Stimulated activated CD4-positive, alpha-beta T cell treated with anti-CD3 and anti-CD28 coated beads, Interleukin-4, amount 100 ng/mL, for 48 hours (primary cell): ENCODE measurements at places on chromosomes 1 and 21.

DNA sequence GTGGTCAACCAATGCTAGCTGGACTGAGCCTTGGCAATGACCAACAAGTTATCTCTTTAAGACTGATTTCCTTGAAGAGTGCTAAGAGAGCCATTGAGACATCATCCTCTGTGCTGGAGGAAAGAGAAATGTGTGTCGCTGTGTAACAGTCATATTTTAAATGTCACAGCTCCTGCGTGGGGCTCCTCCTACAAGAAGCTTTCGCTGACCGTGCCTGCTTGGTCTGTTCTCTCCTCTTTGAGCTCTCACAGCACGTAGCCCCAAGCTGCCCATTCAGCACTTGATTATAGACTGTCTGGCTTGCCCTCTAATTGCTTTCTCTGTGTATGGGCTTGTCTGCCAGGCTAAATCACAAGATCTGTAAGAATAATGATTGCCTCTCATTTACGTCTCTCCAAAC, 221.3 kb downstream of the FOXD2 start:
- no peak for DNase-seq

DNA sequence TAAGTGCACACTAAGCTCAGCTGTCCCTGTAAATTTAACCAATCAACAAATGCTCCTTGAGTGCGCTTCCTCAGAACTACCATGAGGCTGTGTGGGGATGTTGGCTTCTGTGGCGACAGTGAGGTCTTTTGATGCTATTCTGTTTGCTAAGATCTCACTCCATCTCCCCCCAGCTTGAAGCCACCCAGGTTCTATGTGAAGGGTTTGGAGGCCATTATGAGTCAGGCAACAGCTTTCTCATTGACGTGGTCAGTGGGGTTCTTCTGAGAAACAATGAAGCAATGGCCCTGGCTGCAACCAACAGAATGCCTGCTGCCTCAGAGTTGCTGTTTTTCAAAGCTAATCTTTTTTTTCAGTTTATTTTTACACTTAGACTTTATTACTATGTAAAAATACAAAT, 205.5 kb downstream of the PTBP2 start:
- no peak for DNase-seq

DNA sequence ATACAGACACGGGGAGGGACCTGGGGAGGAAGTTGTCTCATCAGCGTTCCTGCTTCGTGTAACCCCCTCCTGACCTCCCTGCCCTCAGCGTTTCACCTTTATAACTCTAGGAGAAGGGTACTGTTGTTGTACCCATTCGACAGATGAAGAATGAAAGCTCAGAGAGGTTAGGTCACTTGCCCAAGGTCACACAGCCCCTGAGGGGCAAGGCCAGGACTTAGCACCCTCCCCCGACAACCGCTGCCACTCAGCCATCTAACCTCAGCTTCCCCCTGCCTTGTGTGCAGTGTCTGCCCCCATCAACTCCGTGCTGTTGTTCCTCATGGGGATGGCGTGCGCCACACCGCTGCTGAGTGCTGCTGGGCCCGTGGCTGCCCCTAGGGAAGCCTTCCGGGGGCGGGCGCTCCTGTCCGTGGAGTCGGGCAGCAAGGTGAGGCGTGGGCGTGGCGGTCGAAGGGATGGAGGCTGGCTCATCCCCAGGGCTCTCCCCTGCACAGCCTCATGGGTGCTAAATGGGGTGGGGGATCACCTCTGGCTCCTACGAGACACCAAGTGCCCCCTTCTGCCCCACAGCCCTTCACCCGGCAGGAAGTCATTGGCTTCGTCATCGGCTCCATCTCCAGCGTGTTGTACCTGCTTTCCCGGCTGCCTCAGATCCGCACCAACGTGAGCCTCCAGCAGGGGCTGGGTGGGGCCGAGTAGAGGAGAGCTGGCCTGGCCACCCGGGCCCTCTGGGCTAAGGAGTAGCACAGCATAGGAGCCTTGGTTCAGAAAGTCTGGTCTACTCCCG, 14.0 kb downstream of the SLC66A1 start:
- DNase-seq = no peak

- no peak for DNase-seq
These were observed 6.7 kb upstream of the PTGER3 start for GRCh38 chr1:71054281-71054731.

GRCh38 chr21:39518847-39519210, 67.1 kb downstream of the SH3BGR start:
- DNase-seq = no peak

DNA sequence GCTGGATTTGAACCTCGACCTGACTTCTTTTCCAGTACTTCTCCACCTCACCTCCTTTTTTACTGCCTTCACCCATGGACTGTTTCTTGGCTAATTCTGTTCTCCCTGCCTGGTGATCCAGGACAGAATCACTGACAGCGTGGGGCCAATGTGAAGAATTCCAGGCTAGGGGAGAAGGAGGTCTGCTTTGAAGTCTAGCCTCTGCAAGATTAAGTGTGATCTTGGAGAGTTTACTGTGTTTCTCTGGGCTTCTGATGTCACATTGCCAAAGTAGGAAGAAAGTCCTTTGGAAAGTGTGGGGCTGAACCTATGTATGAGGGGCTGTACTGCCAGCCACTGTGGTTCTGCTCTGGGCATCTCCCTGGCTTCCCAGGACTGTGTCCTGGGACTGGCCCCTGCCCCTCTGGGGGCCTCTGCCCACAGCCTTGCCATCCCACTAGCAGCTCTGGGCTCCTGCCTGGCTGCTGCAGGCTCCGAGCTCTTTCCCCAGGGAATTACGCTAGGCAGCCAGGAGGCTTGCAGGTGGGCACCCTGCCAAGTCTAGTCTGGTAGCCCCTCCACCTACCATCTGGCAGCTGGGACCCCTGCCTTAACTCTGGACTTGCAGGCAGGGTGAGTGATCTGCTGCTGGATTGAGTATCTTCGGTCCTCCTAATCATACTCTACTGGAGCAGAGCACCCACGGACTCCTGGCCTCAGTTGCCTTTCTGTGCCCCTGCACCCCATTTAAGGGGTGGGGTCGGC, 52.2 kb downstream of the YARS1 start:
- DNase-seq = no peak

GRCh38 chr1:25802915-25803314, 2.9 kb downstream of the SELENON start:
- DNase-seq = no peak

- no peak for DNase-seq
These were observed 146.6 kb upstream of the ADGRL2 start for GRCh38 chr1:81654147-81654546.

DNA sequence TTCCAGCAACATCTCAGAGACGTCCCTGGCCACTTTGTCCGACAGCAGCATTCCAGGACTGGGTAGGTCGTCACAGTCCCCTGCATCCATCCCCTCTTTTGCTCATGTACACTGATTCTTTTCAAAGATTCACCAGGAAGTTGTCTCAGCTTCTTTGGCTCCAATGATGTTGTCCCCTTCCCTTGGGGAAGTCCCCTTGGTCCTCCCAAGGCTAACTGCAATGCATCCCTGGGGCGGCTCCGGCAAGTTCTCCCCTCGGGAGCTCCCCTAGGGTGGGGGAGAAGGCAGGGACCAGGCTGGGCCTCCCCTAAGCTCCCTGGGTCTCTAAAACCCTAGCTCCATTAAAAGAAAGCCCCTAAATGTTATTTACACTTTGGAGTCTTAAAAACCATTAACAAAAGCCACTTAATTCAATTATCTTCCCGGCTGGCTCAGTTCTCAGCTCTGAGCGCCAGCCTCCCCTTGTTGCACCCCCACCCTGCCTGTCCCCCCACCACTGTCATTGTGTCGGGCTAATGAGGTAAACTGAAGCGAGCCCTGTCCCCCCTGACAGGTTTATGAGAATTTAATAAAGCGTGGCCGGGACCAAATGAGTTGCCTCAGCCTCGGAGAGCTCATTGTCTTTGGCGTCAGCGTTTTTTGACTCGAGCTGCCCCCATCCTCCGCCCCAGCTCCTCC, 25.3 kb downstream of the KNCN start:
- DNase-seq = no peak

GRCh38 chr1:87973896-87974295, 645.2 kb downstream of the LMO4 start:
- DNase-seq = no peak

- DNase-seq = no peak
These were observed 283.0 kb downstream of the PAPPA2 start for GRCh38 chr1:176745945-176746344.

DNA sequence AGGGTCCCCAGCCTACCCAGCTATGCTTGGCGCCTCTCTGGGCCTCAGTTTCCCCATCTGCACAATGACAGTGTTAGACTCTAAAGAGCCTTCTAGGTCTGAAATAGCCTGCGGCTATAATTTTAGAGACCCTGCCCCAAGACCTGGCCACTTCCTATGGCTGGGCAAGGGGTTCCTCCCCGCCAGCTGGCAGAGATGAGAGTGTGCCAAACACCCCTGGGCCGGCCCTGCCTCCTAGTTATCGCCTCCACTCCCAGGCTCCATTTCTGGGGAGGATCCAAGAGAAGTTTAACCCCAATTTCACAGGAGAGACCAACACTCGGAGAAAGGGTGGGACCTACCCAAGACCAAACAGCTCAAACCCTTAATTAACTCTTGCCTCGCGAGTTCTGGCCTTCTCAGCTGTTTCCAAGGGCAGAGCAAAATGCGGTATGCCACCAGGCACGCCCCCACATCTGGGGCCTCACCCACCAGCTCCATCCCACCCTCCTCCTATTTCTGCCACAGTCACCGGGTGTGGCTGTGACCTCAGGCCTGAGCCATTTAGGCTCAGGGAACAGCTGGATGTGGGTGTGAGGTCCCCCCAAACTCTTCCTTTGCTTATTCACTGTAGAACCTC, 35.7 kb downstream of the TTC39A start:
- no peak for DNase-seq

GRCh38 chr1:243416495-243416894, 160.7 kb downstream of the SDCCAG8 start:
- no peak for DNase-seq

GRCh38 chr1:154837672-154838171, 32.4 kb downstream of the KCNN3 start:
- no peak for DNase-seq

DNA sequence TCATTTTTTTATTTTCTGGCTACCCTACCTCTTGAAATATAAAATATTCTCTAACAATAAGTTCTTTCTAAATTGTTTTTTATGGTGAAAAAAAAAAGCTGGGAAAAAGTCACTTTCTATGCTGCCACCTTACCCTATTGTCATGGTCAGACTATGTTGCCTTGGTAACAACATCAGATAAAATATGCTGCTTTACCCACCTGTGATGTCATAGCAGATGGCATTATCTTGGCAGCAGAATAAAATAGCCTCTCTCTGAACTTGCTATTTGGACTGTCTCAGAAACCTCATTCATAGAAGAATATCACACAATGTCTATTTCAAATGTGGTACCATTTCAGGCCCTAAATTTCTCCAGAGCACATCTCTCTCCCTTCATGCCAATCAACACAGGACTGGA, 69.6 kb upstream of the SGIP1 start:
- no peak for DNase-seq

DNA sequence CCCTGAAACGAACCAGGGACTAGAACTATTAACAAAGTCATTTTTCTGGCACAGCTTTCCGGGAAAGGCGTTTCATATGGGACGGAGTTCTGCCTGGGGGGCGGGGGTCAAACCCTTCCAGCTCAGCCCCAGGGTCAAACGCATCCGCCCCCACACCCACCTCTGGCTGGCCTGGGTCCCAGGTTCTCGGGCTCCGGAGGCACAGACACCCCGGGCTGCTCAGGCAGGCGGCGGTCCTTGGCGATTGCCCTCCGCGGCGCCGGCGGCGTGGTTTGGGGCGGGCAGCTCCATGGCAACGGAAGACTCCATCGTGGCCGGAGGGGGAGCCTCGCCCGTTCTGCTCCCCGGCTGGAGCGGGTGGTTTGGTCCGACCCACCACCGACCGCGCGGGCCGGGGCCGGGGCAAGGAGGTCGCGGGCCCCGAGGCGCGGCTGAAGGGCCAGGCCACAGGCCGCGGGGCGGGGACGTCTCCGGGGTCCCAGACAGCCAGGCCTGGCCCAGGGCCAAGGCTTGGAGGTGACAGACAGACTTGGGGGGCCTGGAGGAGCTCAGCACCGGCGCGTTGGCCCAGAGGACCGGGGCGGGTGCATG, at the start of gene CFAP74:
Gene CFAP74, minus strand, starts transcription at position 246 of the 591 bp plus-strand sequence. CDS start 12,830 bp downstream, outside the sequence.
- DNase-seq = peak; percentile 15

GRCh38 chr1:42945164-42945563, 13.5 kb downstream of the SLC2A1 start:
- no peak for DNase-seq

- DNase-seq = no peak
These were observed 42.2 kb downstream of the TNNT2 start for GRCh38 chr1:201335174-201335870.

- DNase-seq = no peak
These were observed 76.5 kb downstream of the TENT5C start for GRCh38 chr1:117682372-117682771.

GRCh38 chr21:44420416-44421205, 34.7 kb upstream of the LRRC3 start:
- no peak for DNase-seq

- no peak for DNase-seq
These were observed 951.5 kb downstream of the KCNT2 start for GRCh38 chr1:195656780-195657179.

DNA sequence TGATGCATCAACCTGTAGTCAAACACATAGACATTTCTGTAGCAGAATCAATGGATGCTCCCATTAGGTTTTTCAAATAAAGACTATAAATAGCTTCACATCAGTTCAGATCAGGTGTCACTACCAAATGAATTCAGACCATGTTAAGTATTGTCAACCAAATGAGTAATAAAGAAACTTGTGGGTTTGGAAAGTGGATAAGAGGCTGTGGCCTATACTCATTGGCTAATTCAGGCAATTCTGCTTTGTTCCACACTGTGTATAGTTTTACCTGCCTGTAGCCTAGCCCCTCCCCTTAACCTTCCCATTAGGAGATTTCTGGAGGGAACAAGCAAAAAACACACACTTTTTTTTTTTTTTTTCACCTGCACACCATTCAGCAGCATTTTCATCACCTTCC, 321.2 kb downstream of the HLX start:
- no peak for DNase-seq

- no peak for DNase-seq
These were observed 2.5 kb downstream of the CSDE1 start for GRCh38 chr1:114755006-114755931.

DNA sequence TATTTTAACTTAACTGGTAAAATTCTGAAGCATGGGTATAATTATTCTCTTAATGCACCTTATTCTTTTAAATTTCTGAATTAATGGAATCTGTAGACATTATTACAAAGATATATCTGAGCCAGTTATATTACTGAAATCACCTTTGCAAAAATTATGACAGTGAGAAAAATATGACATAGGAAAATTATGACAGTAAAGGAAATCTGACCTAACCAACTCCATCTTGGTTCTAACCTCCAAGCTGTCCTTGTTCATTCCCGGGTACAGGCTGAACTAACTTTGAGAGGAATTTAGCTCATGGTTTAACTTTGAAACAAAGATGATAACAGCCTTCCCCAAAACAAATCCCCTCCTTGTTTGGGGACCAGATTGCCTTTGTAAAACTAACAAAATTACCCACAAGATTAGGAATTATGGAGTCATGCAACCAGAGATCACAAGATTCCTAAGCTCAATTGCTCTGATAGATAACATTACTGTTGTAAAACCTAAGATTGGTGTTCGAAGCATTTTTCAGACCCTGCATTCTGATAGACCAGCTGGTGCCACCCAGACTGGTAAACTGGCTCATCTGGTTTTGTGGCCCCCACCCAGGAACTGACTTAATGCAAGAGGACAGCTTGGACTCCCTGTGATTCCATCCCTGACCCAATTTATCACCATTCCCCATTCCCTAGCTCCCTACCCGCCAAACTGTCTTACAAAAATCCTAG, 9.4 kb upstream of the CD55 start:
- DNase-seq = no peak
